Stomach (tissue), 19 donors: ENCODE measurements at places on chromosomes 3 and 15.

DNA sequence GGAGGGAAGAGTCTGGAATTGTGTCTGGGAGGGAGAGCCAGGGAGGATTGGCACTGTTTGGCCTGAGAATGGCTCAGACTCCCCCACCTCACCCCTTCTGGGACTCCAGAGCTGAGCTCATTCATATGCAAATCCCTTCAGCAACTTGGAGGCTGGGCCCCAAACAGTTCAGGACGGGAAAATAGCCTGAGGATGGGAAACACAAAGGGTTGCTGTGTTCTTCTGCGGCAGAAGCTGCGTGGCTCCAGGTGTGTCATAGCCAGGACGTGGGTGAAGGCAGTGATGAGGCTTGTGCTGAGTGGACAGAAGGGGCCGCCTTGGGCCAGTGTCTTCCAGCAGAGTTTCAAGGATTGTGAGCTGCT lies 16.6 kb downstream of the MASP1 start:
- no peak for DNase-seq
- no peak overlapping the region for H3K27ac ChIP-seq
- no peaks in the 10 kb centered on the region for H3K4me1 ChIP-seq
- H3K27me3 ChIP-seq, result no peaks in the 10 kb centered on the region
- H3K4me3 ChIP-seq, result no peak overlapping the region

DNA sequence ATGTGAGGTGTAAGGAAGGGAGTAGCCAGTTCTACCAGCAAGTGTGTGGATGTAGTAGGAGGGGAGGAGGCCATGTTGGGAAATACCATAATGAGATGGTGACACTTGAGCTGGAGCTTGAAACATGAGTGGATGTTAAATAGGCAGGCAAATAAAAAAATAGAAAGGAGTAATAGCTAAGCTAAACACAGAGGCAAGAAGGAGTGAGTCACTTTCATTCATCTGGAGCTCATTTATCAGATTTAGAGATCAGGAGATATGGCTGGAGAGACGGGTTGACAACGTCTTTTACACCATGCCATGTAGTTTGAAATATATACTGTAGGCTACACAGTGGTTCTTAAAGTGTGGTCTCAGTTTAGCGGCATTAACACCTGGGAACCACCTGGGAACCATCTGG lies 390.5 kb downstream of the DIPK2A start:
- no peak overlapping the region for H3K27ac ChIP-seq
- DNase-seq, result no peak
- H3K36me3 ChIP-seq, result no peaks in the 10 kb centered on the region
- no peaks in the 10 kb centered on the region for H3K4me1 ChIP-seq
- no peak overlapping the region for H3K4me3 ChIP-seq
- H3K27me3 ChIP-seq, result no peaks in the 10 kb centered on the region

GRCh38 chr3:174122411-174122810 lies 724.9 kb downstream of the NLGN1 start:
- no peak overlapping the region for H3K27ac ChIP-seq
- H3K4me1 ChIP-seq, result no peaks in the 10 kb centered on the region
- no peaks in the 10 kb centered on the region for H3K27me3 ChIP-seq
- H3K36me3 ChIP-seq, result no peaks in the 10 kb centered on the region
- DNase-seq, result no peak

DNA sequence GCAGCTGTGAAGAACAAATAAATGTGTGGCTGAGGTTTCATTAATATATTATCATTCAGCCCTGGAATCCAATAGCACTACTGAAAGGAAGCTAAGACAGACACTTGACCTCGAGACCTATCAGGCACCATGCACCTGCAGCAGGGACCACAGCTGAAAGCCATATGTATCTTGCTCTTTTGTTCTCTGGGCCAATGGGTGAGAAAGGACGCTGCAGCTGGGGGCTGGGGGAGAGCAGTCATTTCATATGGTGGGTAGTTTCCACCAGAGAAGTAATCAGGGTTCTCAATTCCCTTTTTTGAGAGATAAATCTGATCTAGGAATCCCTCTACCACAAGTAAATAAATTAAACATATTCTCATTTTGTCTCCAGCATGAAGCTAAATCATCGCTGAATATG lies 225.6 kb upstream of the STRIT1 start:
- no peak for DNase-seq
- H3K36me3 ChIP-seq, result no peaks in the 10 kb centered on the region
- no peak overlapping the region for H3K27ac ChIP-seq
- no peaks in the 10 kb centered on the region for H3K4me1 ChIP-seq
- no peak overlapping the region for H3K4me3 ChIP-seq

- H3K27me3 ChIP-seq, result no peaks in the 10 kb centered on the region
- no peak overlapping the region for H3K4me3 ChIP-seq
- no peaks in the 10 kb centered on the region for H3K36me3 ChIP-seq
- no peak for DNase-seq
- no peaks in the 10 kb centered on the region for H3K4me1 ChIP-seq
- peak overlapping the region; percentile 50 for H3K27ac ChIP-seq
Observed at GRCh38 chr3:16399473-16399872, 114.0 kb downstream of the RFTN1 start.

GRCh38 chr3:124761250-124761796 lies 31.1 kb downstream of the UMPS start:
- H3K27me3 ChIP-seq, result no peaks in the 10 kb centered on the region
- H3K4me1 ChIP-seq, result peaks cover 21% of the 10 kb centered on the region
- DNase-seq, result peak; percentile 90
- H3K27ac ChIP-seq, result peak overlapping the region; percentile 70
- H3K36me3 ChIP-seq, result peaks cover 37% of the 10 kb centered on the region

GRCh38 chr3:37981348-37981664 lies 9.3 kb upstream of the VILL start:
- DNase-seq, result no peak
- H3K27me3 ChIP-seq, result no peaks in the 10 kb centered on the region
- peaks cover 18% of the 10 kb centered on the region for H3K4me1 ChIP-seq
- no peak overlapping the region for H3K4me3 ChIP-seq

- H3K36me3 ChIP-seq, result no peaks in the 10 kb centered on the region
- no peak overlapping the region for H3K27ac ChIP-seq
- DNase-seq, result peak; percentile 34
- H3K4me3 ChIP-seq, result no peak overlapping the region
- H3K4me1 ChIP-seq, result no peaks in the 10 kb centered on the region
- H3K27me3 ChIP-seq, result no peaks in the 10 kb centered on the region
Observed at GRCh38 chr3:179512378-179512777, 50.3 kb upstream of the ACTL6A start.

DNA sequence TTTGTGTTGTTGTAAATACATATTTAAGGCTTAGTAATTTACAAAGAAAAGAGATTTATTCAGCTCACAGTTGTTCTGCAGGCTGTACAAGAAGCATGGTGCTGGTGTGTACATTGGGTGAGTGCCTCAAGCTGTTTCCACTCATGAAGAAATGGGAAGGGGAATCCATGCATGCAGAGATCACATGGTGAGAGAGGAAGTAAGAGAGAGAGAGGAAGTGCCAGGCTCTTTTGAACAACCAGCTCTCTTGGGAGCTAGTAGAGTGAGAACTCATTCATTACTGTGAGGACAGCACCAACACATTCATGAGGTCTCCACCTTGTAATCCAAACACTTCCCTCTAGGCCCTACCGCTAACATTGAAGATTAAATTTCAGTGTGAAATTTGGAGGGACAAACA lies 909.2 kb downstream of the NSUN3 start:
- H3K4me1 ChIP-seq, result no peaks in the 10 kb centered on the region
- no peak overlapping the region for H3K27ac ChIP-seq

- H3K4me3 ChIP-seq, result no peak overlapping the region
- peak; percentile 32 for DNase-seq
- no peaks in the 10 kb centered on the region for H3K27me3 ChIP-seq
- no peak overlapping the region for H3K27ac ChIP-seq
- peaks cover 40% of the 10 kb centered on the region for H3K36me3 ChIP-seq
Observed at GRCh38 chr15:41022487-41023090, 69.3 kb downstream of the CHAC1 start.

- peaks cover 60% of the 10 kb centered on the region for H3K4me1 ChIP-seq
- no peak overlapping the region for H3K4me3 ChIP-seq
- peak; percentile 48 for DNase-seq
- peak overlapping the region; percentile 87 for H3K27ac ChIP-seq
- peaks cover 49% of the 10 kb centered on the region for H3K36me3 ChIP-seq
Observed at GRCh38 chr15:60358935-60359682, 38.7 kb downstream of the ANXA2 start.

GRCh38 chr3:174035328-174035886 lies 637.9 kb downstream of the NLGN1 start:
- no peak overlapping the region for H3K4me3 ChIP-seq
- H3K4me1 ChIP-seq, result no peaks in the 10 kb centered on the region
- H3K27me3 ChIP-seq, result no peaks in the 10 kb centered on the region
- no peak overlapping the region for H3K27ac ChIP-seq

DNA sequence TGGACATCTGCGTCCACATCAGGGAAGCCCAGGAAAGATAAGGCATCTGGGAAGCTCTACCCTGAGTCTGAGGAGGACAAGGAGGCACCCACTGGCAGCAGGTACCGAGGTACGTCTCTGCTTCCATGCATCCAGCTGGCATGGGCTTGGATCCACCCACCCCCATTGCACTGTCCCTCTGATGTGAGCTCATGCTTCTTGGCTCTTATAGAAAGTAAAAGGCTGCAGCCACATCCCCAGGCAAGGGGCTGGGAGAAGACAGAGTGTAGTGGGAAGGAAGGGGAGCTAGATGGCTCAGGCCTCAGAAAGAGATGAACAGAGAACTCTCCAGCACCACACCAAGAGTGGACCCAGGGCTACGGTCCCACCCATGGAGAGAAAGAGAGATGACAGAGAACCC lies 18.2 kb downstream of the PTH1R start:
- DNase-seq, result no peak
- peaks cover 32% of the 10 kb centered on the region for H3K4me1 ChIP-seq
- no peaks in the 10 kb centered on the region for H3K36me3 ChIP-seq
- H3K27me3 ChIP-seq, result peaks cover 72% of the 10 kb centered on the region
- H3K27ac ChIP-seq, result no peak overlapping the region

DNA sequence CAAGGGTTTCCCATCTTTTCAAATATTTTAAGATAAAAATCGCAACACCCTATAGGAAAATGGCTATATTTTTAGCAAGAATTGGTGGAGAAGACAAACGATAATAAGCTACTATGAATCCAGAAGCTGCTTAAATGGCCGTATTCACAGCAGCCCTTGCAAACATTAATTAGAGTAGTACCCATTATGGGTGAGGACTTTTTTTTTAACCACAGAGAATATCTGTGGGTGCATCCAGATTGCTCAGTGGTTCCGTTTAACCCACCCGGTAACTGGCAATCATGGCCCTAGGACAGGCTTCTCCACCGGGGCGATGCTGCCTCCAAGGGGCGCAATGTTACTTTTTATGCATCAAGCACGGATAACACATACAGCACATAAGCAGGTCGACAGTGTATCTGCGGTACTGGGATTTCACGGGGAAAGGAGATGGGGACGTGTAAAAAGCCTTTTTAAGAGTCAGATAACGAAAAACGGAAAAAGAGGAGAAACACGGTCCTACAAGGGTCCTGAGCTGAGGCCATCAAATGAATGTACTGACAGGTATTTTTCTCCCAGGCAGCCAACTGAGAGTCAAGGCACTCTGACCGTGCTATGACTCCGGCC lies 968 bp upstream of the TMEM266 start:
- no peaks in the 10 kb centered on the region for H3K36me3 ChIP-seq
- H3K4me3 ChIP-seq, result peak overlapping the region; percentile 85
- H3K4me1 ChIP-seq, result peaks cover 29% of the 10 kb centered on the region
- peaks cover 60% of the 10 kb centered on the region for H3K27me3 ChIP-seq
- peak; percentile 53 for DNase-seq

DNA sequence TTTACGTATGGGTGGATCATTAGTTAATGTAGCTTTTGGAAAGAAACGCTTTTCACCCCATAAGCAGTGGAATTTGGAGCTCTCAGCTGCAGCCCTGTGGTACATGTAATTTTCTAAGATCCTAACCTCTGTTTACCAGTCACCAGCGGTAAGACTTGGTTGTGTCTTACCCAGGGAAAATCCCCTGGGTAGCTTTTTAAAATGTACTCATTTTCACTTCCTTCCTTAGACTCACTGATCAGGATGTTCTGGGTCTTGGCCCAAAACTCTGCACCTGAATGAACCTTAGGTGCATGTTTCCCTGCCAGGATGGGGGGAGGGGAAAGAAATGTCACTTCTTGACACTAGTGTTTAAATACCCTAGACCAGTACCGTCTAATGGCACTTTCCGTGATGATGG lies 605.2 kb downstream of the MAGI1 start:
- H3K27ac ChIP-seq, result no peak overlapping the region
- no peaks in the 10 kb centered on the region for H3K27me3 ChIP-seq
- no peak for DNase-seq
- no peaks in the 10 kb centered on the region for H3K4me1 ChIP-seq

- H3K36me3 ChIP-seq, result no peaks in the 10 kb centered on the region
- DNase-seq, result peak; percentile 6
- no peak overlapping the region for H3K27ac ChIP-seq
- H3K27me3 ChIP-seq, result no peaks in the 10 kb centered on the region
- no peaks in the 10 kb centered on the region for H3K4me1 ChIP-seq
Observed at GRCh38 chr3:180265551-180265950, 228.8 kb upstream of the PEX5L start.

DNA sequence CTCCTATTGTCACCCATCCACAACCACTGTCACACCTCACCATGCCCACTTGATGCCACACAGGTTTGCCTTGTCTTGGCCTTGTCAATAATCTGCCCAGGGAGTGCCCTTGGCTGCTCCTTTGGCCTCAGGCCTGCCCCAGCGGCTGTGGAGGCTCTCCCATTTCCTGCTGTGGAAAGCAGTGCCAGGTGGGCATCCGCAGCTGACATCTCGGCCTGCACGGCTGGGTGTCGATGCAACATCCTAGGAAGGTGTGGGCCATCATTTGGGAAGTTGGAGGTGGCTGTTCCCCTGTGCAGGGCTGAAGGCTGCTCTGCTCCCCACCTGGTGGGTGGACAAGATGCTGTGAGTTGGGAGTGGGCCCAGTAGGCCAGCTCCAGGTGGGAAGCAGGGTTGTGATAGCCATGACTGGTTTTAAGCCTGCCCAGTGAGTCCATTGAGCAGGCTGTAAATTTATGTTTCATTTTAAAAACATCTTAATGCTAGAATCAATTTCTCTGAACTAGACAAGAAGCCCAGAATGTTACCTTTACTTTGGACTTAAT lies 12.5 kb downstream of the DNAH1 start:
- H3K4me3 ChIP-seq, result no peak overlapping the region
- no peaks in the 10 kb centered on the region for H3K27me3 ChIP-seq
- no peak overlapping the region for H3K27ac ChIP-seq
- no peaks in the 10 kb centered on the region for H3K4me1 ChIP-seq
- H3K36me3 ChIP-seq, result peaks cover 26% of the 10 kb centered on the region

GRCh38 chr3:141302364-141303141 lies 65.8 kb upstream of the ZBTB38 start:
- DNase-seq, result no peak
- no peaks in the 10 kb centered on the region for H3K4me1 ChIP-seq
- H3K4me3 ChIP-seq, result no peak overlapping the region
- H3K36me3 ChIP-seq, result no peaks in the 10 kb centered on the region
- H3K27me3 ChIP-seq, result no peaks in the 10 kb centered on the region

DNA sequence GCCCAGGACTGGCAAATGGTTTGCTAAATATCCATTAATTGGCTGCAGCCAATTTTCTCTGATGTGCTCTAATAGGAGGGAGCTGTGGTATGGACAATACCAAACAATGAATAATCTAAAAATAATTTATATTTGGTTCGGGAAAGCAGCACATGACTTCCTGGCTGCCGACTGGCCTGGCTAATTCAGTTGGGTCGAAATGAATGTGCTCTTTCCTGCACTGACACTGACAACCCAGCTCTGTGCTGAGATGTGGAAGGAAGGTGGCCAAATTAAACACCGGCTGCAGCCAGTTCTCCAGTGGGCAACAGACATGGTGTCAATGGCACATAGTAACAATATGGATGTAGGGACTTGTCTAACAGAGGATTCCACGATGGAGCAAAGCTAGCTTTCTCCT lies 21.1 kb upstream of the COLQ start:
- no peak overlapping the region for H3K4me3 ChIP-seq
- no peaks in the 10 kb centered on the region for H3K36me3 ChIP-seq
- H3K4me1 ChIP-seq, result no peaks in the 10 kb centered on the region
- no peaks in the 10 kb centered on the region for H3K27me3 ChIP-seq
